Stimulated activated CD4-positive, alpha-beta T cell treated with anti-CD3 and anti-CD28 coated beads, Interleukin-1b, Interleukin-23, amount 100 ng/mL, for 1 hour (primary cell): ENCODE measurements at places on chromosomes 12 and 14.

DNA sequence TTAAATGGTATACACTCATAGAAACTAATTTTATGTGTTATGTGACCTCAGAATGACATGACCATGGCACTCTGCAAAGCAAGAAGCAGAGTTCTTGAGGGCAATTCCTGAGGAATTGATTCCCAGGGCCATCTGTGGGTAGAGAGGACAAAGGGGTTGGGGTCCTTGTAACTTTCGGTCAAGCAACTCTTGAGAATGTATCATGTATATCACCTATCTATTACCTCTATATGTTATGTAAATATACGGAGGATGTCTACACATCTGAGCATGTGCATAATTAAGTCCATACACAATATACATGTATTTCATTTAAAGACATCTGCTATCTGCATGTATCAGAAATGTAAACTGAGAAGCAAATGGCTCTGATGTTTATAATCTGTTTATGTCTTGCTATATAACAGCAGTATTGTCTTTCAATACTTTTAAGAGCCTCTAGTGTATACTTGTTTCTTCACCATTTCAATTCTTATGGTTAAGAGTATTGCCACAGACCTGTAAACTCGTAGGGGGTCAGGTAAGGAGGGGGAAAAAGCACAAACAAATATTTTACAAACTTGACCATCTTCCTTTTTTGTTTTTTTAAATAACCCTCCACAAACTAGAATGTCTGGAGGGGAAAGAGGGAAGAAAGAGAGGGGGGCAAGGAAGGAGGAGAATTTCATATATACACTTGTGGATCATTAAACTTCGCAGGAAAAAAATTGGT, 4.5 kb downstream of the FOXA1 start:
- no peak for DNase-seq

DNA sequence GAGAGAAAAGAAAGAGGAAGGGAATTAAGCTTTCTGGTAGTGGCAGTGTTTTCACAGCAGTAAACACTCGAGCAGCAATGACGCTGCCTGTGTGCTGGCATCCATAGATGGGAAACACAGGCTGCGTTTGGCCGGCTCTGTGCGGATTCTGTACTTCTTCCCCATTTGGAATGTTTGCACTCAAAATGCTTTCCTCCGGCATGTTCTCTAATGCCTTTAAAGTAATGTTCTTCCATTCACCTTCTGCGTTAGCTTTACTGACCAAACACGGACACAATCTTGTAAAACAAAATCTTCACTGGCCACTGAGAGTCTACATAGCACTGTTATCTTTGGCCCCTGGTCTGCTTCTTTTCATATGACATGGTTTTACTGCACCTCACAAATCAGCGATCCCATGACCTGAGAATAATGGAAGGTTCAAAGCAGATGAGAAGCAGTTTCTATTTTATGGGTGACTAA, 31.4 kb downstream of the DCP1B start:
- no peak for DNase-seq

GRCh38 chr14:61812347-61813095, 50.3 kb downstream of the SNAPC1 start:
- no peak for DNase-seq

- DNase-seq = no peak
Observed at GRCh38 chr12:111249018-111249370, 119.9 kb downstream of the PHETA1 start.

GRCh38 chr12:127271776-127272175, 995.2 kb upstream of the TMEM132C start:
- no peak for DNase-seq

GRCh38 chr12:13602172-13602571, 379.2 kb downstream of the GRIN2B start:
- DNase-seq = no peak

GRCh38 chr12:21169878-21170472, 39.0 kb downstream of the SLCO1B1 start:
- no peak for DNase-seq

DNA sequence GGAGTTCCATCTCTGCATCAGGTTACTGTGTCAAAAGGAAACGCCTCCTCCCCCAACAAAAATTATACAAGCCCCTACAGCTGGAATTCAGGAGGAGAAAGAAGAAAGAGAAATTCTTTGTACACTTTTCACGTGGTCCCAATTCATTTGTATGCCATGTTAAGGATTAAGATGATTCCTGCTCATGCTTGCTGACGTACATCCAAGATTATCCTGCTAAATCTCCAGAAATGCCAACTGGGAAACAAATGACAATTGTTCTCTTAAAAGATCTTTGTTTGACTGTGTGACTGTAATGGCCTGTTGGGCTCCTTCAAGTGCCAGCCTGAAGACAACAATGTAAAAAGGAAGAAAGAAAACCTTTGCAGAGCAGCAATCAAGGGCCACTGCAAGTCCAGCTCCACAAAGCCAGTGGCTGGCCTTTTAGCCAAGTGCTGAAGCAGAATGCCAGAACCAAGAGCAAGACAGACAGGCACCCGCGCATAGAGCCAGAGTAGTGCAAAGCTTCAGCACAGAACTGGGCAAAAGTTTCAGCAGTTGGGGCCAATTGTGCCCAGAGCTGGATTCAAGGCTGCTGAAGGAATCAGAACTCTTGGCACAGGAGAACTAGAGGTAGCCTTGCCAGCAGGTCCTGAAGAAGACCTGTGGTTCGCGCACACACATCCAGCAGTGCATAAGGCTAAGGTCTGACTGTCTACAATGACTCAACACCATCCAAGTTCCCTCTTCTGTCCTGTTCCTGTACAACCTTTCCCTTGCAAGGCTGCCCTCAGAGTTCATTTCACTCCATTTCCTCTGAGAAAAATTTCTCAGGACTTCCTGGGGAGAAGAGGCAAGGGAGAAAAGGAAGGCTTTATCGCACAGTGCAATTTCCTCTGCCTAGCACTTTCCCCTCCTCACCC, 209.7 kb upstream of the BMP4 start:
- DNase-seq = no peak

GRCh38 chr14:69460093-69460701, 24.3 kb upstream of the PLEKHD1 start:
- DNase-seq = peak; percentile 25

- no peak for DNase-seq
Observed at GRCh38 chr12:9364224-9365176, 156.3 kb upstream of the PZP start.
